H4 (cell line): ENCODE measurements at places on chromosomes 7 and 10.

- DNase-seq, result no peak
These were observed 231.4 kb downstream of the CREB5 start for GRCh38 chr7:28643584-28644340.

GRCh38 chr7:129222064-129222463 lies 2.8 kb upstream of the AHCYL2 start:
- DNase-seq, result no peak

DNA sequence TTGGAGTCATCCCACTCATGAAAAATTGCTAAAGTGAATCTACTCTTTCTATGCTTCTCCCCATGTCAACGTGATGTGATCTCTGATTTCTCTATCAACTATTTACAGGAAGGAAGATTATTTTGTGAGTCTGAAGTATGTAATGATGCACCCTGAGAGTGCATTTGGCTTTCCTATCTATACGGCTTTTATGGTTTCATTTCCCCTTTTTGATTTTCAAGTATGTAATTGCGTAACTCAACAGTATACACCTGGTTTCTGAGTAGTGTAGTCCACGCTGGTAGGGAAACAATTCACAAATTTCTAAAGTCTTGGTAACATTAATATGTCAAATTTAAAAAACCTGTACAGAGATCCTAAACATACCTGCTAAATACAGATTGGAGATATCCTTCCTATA lies 194.7 kb upstream of the SEMA3A start:
- no peak for DNase-seq

GRCh38 chr10:73979809-73980433 lies 18.0 kb upstream of the VCL start:
- no peak for DNase-seq

DNA sequence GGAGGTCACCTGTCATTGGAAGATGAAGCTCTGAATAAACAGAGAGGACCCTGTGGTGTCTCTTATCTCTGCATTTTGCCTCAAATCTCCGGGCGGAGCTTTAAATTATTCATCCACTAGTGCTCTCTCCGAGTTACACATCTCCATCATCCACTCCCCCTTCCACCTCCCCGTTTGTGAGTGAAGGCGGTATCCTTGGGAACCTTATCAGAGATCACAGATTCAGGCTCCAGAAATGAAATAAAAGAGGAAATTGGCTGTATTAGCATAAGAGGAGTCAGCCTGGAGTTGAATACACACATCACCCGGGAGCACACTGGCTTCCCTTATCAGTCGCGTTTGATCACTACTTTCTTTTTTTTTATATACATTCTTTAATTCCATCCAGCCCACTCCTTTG lies 1184.8 kb downstream of the GATA3 start:
- DNase-seq, result no peak

DNA sequence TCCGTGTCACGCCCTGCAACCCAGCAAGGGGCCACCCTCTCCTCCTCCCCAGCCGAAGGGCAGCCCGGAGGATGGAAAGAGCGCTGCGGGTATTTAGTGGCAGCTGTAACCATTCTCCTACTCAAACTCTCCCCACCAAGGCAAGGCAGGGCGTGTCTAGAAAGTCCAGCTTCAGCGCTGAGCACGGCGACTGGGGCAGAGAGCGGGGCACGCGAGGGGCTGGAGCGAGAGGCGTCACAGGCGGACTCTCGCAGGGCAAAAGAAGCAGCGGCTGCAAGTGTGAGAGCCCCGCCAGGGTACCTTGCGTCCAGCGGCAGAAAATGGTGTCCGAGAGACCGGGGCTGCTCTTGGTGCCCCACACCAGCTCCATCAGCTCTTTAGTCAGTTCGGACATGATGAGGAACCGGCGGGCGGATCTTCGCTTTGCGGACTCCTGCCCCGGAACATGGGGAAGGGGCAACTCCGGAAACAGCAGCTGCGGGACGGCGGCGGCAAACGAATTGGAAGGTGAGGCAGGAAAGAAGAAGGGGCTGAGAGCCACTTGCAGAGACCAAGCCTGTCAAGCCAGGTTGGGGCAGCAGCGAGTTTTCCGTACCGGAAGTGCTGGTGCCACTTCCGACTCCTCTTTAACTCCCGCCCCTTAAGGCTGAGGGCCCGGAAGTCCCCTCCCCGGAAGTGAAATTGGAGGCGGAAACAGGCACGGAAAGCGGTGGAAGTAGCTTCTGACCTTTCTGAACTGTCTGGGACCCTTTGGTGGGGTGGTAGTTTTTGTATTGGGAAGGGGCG lies at the start of gene MINDY3:
Gene MINDY3, minus strand, starts transcription at position 602 of the 786 bp plus-strand sequence. Its CDS starts 208 bp downstream, at position 394.
- DNase-seq, result peak; percentile 64

GRCh38 chr10:13066527-13066926 lies 33.4 kb upstream of the OPTN start:
- DNase-seq, result no peak

GRCh38 chr7:35738889-35739288 lies 44.0 kb upstream of the HERPUD2 start:
- no peak for DNase-seq

DNA sequence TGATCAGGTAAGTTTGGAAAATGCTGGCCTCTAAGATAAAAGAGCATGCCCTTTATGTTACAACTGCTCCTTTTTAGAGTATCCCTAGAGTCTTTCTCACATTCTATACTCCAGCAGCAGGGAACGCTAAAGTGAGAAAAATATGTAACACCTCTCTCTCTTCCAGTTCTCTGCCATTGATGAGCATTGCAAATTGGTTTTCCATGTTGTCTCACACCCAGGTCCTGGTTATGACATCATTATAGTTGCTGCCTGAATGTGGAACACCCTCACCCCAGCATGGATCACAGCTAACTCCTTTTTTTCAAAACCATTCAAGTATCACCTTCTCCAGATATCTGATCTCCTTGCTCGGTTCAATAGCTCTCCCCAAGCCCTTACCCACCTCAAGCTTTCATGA lies 84.4 kb downstream of the DGKI start:
- no peak for DNase-seq

GRCh38 chr10:86345296-86345858 lies 21.2 kb downstream of the GRID1 start:
- DNase-seq, result no peak

DNA sequence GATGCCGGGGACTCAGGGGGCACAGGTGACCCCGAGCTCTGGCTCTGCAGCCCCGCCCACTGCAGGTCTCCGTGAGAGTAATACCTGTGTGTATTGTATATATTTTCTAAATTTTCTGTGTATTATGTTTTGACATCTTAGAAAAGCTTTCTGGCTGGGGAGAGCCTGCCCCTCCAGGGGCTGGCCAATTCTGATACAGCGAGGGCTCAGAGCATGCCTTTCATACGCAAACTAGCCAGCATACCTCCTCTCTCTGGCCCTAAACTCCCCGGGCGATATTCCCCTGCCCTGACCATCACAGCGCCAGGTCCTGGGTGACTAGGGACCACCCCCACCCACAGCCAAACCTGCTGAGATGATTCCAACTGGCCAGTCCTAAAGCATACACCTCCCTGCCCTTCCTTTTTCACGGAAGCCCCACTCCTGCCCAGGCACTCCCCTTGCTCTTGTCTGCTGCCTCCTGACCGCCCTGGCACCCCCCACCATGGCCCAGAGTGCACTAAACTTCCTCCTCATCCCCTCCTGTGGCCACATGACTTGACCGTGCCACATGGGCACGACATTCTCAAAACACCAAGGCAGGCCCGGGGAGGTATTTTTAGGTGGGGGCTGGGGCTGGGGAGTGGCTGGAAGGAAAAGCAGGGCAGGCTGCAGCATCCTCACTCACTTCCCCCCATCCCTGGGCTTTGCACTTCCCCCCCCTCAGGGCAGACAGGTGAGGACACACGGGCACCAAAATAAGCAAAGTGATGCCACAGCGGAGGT lies 61.5 kb downstream of the INSIG1 start:
- no peak for DNase-seq

GRCh38 chr10:125062227-125062913 lies 98.0 kb downstream of the CTBP2 start:
- DNase-seq, result no peak

DNA sequence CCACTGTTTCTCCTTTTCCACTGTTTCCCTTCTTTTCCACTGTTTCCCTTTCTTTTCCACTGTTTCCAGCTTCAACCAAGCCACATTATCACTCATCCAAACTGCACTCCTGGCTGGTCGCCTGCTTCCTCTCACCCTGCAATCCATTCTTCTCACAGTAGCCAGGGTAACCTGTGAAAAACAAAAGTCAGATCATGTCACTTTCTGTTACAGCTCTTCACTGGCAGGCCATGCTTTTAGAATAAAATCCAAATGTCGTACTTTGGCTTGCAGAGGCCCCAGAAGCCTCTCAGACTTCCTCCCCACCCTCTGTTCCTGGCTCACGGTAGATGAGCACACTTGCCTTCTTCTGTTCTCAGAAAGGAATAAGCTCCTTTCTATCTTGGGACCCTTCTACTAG lies 33.9 kb downstream of the STARD3NL start:
- no peak for DNase-seq

DNA sequence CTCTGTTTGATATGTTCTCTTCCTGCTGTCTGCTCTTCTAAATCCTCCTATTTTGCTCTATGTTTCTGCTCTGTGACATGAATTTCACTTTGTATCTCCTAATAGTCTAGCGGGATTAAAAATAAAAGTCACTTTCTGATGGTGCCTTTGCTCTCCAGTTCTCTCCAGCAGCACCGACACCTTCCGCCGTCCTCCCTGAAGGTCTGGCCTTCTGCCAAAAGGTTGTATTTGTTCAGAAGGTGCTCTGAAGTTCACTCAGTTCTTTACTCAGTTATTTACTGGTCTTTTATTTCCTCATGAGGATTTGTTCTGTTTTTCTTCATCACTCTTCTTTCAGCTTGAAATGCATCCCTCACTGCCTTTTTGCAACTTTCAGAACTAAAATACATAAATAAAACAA lies 11.2 kb upstream of the EPHA1 start:
- no peak for DNase-seq

DNA sequence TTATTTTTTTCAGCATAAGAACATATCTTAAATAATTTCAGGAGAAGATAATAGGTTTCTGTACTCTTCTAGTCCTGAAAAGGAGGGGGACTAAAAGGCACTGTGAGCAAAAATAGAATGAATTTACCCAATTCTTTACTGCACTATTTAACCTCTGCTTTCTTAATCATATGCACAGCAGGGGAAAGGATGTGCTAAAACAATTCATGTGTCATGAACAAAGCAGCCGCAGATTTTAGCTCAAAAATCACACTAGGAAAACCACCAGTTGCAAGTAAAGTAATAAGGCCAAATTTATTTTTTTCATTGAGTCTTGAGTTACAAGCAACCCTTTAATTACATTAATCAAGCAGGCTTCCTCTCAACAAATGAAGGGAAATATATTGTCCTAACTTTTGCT lies 80.1 kb downstream of the CABCOCO1 start:
- no peak for DNase-seq

GRCh38 chr7:106015381-106016218 lies 52.5 kb downstream of the CDHR3 start:
- no peak for DNase-seq

DNA sequence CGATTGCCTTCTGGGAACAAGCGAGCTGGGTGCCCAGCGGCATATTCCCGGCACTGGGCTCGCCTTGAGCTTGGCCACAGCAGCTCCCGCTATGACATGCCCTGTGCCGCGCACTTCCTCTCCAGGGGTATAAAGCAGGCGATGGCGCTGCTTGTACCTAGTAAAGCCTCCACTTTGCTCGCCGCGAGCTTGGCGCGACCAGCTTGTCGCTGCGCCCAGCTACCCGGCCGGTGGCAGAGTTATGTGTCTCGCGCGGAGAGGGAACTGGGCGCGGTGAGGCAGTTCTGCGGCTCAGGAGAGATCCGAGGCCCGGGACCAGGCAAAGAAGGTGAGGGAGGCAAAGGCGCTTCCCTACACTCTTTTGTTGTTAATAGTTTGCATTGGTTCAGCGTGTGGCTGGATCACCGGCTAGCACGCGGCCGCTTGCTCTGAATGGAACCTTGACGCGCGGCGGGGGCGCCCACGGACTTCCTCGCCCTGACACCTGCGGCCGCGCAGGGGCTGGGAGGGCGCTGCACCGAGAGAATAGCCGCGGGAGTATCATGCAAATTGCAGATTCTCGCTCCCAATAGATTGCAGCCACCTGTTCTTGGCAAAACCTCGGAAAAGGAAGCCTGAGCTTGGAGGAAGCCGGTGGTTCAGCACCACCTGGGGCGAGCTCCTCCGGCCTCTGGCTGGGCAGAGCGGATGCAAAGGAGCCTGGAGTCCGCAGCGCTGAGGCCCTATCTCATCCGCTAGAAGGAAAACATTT lies 3.0 kb upstream of the BUB3 start:
- no peak for DNase-seq

GRCh38 chr10:27611744-27612550 lies 107.8 kb downstream of the RAB18 start:
- DNase-seq, result no peak

DNA sequence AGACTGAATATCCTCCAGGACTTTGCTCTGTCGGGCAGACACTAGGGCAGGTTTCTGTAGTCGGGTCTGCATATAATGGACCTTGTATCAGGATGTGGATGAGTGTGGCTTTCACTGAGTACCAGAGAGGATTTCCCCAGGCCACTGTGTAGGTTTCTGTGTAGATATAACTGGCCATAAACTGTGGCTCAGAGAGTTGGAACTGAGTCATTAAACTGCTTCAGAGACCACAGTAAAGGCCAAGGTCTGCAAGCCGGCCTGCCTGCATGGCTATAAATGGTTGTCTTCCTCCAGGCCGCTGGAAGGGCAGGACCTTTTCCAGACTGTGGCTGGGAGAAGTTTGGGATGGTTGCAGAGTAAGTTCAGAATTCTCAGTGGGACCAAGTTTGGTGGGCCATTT lies 16.9 kb downstream of the ZNF92 start:
- no peak for DNase-seq

- DNase-seq, result no peak
These were observed 71.7 kb downstream of the BMPR1A start for GRCh38 chr10:86828145-86828544.

GRCh38 chr10:19209319-19209718 lies 160.7 kb downstream of the MALRD1 start:
- DNase-seq, result no peak

DNA sequence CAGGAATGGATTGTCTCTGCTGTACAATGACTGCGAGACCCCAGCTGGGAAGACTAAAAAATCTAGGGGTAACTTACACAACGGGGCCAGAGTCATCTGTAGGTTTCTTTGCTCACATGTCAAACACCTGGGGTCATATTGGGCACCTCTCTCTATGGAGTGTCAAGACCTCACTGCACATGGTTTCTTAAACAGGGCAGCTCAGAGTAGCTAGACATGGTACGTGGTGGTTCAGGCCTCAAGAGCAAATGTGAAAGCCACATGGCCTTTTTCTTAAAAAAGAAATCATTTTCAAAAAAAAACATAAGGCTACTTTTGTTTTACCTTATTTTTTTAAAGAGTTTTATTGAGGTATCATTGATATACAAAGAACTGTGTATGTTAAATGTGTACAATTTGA lies 162.2 kb upstream of the ITGB1 start:
- no peak for DNase-seq
